Stimulated activated CD4-positive, alpha-beta T cell treated with anti-CD3 and anti-CD28 coated beads, TNF-alpha, amount 100 ng/mL, for 4 hours (primary cell): ENCODE measurements at places on chromosomes 1 and 21.

GRCh38 chr1:6658359-6659060, 33.8 kb downstream of the THAP3 start:
- DNase-seq: no peak

- DNase-seq: no peak
Measured at GRCh38 chr1:55289614-55290013, 74.5 kb upstream of the USP24 start.

- no peak for DNase-seq
Measured at GRCh38 chr1:212980123-212980785, 29.9 kb downstream of the VASH2 start.

GRCh38 chr1:87937831-87938395, 609.2 kb downstream of the LMO4 start:
- no peak for DNase-seq

GRCh38 chr1:30900486-30900885, 8.1 kb downstream of the SDC3 start:
- DNase-seq: no peak

GRCh38 chr21:41349619-41350390, 12.0 kb upstream of the MX2 start:
- no peak for DNase-seq

GRCh38 chr1:177546346-177546745, 375.6 kb downstream of the BRINP2 start:
- DNase-seq: no peak

DNA sequence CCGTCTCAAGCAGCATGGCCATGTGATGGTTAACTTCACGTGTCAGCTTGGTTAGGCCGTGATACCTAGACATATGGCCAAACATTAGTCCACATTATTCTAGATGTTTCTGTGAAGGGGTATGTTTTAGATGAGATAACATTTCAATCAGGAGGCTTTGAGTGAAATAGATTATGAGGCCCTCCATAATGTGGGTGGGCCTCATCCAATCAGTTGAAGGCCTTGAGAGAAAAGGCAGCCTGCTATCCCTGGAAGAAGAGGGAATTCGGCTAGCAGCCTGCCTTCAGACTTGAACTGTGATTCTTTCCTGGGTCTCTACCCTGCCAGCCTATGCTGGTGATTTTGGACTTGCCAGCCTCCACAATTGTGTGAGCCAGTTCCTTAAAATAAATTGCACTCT, 90.1 kb downstream of the ZSCAN20 start:
- no peak for DNase-seq

- no peak for DNase-seq
Measured at GRCh38 chr21:37784591-37785318, 131.5 kb downstream of the KCNJ6 start.

- no peak for DNase-seq
Measured at GRCh38 chr1:80657044-80657643, 1143.6 kb upstream of the ADGRL2 start.

DNA sequence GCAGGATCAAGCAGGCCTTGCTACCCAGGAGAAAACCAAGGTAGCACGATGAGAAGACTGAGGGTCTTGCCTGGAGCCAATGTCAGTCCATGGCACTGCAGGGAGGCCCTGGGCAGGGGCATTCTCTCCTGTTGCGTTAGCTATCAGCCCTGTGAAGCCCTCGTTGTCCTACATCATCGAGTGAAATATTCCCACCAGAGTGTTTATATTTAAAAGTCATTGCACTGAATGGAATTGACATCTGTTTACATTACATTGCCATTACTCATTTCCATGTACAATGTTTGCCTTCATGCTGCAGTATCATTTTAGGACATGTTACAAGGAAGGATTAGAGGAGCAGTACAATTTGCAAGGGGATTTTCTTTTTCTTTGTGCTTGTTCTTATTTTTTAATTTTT, 243.9 kb downstream of the KAZN start:
- no peak for DNase-seq

DNA sequence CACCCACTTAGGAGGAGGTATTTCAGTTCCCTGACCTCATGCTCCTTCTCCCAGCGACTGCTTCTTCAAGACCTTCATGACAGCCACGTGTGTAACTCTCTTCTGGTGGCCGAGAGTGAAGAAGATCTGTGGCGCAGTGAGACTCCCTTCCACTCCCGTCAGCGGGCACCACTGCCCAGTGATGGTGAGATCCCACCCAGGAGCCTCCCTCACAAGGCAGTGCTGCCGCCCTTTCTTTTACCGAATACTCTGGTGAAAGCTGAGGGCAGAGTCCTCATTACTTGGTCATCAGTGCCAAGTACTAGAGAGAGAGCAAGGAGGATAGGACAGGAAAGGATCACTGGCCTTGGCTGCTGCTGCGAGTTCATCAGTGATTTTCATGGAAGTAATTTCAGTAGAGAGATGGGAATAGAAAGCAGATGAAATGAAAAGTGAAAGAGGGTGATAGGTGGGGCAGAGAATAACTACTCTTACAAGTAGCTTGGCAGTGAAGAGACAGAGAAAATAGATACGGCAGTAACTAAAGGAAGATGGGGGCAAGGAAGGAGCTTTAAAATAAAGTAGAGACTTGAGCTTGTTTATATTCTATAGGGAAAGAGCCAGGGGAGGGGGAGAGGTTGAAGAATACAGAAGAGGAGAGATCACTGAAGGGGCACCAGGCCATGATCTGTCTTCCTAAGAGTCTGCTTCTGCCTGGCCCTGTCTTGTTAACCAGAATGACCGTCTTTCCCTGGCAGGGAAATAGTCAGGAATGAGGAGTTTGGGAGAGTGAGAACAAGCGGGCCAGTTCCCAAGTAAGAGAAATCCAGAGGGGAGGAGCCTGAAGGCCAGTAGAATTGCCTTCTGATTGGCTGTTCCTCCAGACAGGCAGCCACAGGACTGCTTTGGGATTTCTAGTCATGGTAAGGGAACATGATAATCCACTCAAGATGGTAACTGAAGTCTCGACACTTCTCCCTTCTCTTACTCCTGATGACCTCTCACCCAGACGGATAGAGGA, 18.3 kb downstream of the HYI start:
- DNase-seq: no peak

- no peak for DNase-seq
Measured at GRCh38 chr21:37877171-37877570, 39.1 kb downstream of the KCNJ6 start.

GRCh38 chr1:31222176-31222575, 17.5 kb downstream of the NKAIN1 start:
- DNase-seq: no peak

- DNase-seq: no peak
Measured at GRCh38 chr1:88612773-88613172, 71.3 kb upstream of the PKN2 start.

DNA sequence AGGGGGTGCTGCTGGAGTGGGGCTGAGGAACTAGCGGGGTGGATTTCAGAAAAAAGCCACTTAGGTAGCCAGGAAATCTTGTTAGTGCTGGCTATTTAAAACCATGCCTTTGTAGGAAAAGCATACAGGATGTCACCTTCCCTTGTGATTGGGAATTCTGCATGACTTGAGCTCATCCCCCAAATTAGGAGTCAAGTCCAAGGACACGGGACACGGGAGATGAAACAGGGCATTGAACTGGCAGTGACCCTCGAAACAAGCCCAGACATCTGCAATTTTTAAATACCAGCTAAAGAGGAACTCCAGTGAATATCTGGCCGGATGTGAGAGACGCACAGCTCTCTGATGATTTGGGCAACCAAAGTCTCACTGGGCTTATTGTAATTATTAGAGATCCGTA, 32.8 kb downstream of the C2CD2 start:
- no peak for DNase-seq

GRCh38 chr1:11670747-11671146, 6.7 kb downstream of the FBXO6 start:
- no peak for DNase-seq

GRCh38 chr21:21079646-21080045, 81.4 kb downstream of the NCAM2 start:
- no peak for DNase-seq

DNA sequence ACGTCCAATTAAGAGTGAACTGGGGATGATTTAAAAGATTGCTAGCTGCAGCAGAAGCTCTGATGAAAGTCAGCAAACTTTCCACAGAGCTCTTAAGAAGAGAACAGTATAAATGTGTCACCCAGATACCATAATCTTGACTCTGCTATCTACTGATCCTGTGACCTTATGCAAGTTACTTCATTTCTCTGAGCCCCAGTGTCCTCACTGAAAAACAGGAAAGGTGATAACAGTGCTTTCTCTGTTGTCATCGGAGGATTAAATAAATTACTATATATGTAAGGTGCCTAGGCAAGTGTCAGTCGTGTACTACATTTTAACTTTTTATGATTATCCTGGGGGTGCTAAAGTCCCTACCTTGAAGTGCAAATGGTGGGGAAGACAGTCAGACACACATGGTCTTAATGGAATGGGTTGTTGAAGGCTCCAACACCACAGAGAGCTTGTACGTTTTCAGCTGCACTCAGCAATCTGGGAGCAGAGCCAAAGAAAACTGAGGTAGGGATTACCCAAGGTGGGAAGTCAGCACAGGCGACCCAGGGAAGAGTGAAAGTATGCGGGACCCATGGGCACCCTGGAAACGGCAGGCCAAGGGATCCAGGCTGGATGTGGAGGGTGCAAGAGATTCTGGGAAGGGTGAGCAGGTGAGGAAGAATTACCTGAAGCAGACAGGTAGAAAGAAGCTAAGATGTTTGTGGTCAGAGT, 82.8 kb downstream of the DTL start:
- no peak for DNase-seq

GRCh38 chr1:213820362-213821149, 167.2 kb upstream of the PROX1 start:
- DNase-seq: no peak

DNA sequence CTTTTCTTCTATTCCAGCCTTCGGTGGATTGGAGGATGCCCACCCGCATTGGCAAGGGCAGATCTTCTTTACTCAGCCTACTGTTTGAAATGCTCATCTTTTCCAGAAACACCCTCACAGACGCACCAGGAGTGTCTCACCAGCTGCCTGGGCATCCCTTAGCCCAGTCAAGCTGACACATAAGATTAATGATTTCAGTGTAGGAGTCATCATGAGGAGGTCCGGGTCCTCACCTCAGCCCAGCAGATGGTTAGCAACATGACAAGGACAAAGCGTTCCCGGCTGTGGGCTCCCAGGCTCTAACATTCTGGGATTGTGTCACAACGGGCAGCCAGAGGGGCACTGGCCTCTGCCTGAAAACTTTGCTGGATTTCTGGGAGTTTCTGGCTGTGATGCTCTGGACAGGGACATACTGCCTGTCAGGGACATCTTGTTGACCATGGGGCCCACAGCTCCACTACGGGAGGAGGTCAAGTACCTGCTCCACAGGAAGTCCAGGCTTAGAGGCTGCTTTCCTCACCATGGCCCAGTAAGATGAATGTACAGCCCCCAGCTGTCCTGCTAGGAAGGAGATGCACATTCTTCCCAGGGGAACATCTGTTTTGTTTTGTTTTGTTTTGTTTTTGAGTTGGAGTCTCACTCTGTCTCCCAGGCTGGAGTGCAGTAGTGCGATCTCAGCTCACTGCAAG, 204.0 kb upstream of the COA6 start:
- no peak for DNase-seq

DNA sequence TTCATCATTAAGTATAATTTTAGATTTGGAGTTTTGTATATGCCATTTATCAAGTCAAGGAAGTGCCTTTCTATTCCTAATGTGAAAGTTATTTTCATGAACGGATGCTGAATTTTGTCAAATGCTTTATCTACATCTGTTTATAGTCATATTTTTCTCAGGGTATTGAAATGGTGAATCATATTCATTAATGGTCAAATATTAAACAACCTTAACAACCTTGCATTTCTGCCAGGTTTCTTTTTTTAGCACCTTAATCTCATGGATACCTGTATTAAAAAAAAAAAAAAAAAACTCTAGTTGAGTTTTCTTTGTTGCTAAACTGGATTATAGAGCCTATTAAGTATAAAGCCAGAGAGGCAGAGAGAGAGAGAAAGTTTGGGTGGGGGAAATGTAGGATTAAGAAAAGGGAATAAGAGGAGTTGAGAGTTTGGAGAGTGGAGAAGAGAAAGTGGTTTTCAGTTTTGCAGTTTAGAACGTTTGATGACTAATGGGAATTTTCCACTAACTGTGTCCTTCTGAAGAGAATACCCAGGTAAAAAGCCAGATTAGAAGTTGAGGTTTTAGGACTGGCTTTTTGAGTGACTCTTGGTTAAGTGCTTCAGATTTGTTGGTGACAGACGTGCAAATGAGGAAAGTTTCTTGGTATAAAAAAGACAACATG, 305.0 kb downstream of the HLX start:
- DNase-seq: no peak

DNA sequence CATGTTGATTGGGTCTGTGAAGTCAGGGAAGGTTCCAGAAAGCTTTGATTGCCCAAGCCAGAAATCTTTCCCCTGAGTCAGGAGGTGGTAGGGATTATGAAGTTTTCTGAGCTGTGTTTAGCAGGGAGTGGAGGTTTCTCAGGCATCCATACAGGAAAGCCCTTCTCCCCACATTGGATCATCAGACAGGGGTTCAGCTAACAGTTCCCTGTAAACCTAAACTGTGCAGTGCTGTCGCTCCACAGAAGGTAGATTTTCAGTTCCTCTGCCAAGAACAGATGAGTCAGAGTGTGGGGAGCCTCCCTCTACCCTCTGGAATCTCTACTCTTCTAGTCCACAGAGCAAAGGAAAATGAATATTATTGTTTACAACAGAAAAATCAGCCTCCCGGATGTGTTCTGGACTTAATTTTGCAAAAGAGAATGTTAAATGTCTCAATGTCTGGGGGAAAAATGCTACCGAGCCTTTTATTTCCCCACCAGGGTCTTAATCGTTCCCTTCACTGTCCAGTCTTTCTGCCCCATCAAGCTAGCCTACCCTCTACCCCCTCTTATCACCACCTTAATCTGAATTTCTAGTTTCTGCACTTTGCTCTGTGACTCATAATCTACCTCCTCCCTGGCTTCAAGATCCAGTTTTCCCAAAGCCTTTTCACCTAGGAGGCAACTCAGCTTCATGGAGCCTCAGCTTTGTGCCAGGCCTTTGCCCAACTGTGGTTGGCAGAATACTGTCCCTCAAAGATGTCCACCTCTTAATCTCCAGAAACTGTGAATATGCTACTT, 355.6 kb downstream of the PRDM2 start:
- DNase-seq: no peak

GRCh38 chr1:162950187-162950586, 89.2 kb upstream of the CCDC190 start:
- DNase-seq: no peak

DNA sequence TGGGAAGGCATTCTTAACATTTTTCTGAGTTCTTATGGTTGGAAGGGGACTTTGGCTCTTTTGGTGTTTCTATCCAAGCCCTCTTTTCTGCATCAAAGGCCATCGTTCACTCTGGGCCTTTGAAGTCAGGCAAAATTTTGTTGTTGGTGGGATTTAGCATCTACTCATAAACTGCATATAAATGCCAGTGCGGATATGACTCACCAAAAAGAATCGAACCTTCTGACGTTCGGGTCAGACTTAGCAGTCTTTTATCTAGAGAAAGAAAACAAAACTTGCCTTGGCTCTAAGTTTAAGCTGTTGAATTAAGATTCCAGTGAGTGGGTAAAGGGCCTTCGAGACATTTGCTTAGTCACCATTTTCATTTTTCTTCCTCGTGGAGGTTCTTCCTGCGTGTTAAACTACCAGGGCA, 51.4 kb downstream of the EVA1C start:
- no peak for DNase-seq

- no peak for DNase-seq
Measured at GRCh38 chr1:12458571-12458970, 159.4 kb downstream of the DHRS3 start.
